ENCODE measurements at places on chromosomes 13 and 19.

GRCh38 chr13:47843005-47843404 is 158.1 kb downstream of the SUCLA2 start:
- no peak for DNase-seq

DNA sequence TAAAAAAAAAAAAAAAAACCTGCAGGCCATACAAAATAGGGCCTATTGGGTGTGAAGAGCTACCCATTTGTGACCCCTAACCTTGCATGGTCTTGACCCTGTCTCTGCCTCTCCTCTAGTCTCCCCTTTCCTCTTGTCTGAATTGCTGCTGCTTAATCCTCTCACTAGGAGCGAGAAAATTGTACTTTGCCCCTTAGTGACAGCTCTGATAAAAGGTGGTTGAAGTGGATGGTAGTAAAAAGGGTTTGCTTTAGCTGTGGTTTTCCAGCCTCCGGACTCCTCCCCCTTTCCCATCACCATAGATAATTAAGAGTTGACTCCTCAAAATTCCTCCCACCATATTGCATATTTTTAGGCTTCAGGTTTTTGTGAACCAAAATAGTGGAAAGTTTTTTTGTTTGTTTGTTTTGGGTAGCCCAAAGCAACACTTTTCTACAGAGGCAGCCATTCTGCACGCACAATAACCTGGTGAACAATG is 23.5 kb downstream of the ACTN4 start:
- DNase-seq, result no peak

DNA sequence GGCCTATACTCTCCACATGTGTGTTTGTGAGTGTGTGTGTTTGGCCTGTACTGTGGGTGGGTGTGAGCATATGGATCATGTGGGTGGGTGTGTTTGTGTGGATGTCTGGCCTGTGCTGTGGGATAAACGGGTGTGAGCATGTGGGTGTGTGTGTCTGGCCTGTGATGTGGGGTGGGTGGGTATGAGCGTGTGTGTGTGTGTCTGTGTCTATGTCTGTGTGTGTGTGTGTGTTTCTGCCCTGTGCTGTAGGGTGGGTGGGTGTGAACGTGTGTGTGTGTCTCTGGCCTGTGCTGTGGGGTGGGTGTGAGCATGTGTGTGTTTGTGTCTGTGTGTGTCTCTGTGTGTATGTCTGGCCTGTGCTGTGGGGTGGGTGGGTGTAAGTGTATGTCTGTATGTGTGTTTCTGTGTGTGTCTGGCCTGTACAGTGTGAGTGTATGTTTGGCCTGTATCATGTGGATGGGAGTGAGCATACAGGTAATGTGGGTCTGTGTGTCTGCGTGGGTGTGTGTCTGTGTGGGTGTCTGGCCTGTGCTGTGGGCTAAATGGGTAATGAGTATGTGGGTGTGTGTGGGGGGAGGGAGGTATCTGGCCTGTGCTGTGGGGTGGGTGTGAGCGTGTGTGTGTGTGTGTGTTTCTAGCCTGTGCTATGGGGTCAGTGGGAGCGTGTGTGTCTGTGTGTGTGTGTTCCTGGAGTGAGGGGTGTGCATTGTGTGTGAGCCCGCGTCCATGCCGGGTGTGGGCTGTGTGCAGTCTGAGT is 20.8 kb upstream of the KCTD15 start:
- DNase-seq, result no peak

GRCh38 chr13:30151388-30151787 is 156.0 kb downstream of the KATNAL1 start:
- DNase-seq, result no peak

DNA sequence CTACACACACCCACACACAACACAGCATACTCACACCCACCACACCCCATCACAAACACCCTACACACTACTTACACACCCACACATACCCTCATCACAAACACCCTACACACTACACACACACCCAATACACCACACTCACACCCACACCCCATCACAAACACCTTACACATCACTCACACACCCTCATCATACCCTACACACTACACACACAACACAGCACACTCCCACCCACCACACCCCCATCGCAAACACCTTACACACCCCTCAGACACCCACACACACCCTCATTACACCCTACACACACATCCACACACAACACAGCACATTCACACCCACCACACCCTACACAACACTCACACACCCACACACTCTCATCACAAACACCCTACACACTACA is 15.8 kb downstream of the PEPD start:
- no peak for DNase-seq

GRCh38 chr13:93771782-93772181 is 545.2 kb downstream of the GPC6 start:
- no peak for DNase-seq

DNA sequence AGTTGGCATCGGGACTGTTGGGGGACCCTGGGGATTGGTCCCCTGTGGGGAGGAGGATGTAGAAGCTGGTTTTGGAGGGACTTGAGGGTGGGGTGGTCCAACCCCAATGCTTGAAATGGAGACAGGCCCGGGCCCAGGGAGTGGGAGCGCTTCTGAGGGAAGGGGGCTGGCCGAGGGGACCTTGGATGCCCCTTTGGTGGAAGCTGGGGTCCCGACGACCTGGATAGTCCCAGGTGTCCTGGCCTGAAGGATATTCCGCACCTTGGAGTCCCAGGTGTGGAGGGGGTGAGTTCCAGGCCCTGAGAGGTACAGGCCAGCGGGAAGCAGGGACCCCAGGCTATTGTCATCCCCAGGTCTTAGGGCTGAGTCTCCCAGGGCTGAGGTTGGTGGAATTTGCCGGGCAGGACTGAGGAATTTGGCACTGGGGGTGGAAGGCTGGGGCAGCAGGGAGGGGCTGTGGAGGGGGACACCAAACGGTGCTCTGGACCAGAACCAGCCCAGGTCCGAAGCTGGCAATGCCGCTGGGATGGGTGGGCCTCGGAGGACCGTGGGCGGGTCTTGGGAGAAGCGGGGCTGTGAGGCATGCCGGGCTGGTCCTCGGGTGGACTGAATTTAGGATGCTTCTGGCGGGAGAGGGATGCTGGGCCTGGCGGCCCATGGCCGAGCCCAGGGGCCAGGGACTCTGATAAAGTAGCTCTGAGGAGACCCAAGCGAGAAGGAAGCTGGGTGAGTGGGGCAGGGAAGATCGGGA is 1.8 kb downstream of the HDGFL2 start:
- DNase-seq, result no peak

- DNase-seq, result no peak
Observed at GRCh38 chr13:64075543-64076271, 2660.1 kb upstream of the PCDH20 start.

- DNase-seq, result no peak
Observed at GRCh38 chr19:12727745-12728433, 4.2 kb upstream of the TNPO2 start.

DNA sequence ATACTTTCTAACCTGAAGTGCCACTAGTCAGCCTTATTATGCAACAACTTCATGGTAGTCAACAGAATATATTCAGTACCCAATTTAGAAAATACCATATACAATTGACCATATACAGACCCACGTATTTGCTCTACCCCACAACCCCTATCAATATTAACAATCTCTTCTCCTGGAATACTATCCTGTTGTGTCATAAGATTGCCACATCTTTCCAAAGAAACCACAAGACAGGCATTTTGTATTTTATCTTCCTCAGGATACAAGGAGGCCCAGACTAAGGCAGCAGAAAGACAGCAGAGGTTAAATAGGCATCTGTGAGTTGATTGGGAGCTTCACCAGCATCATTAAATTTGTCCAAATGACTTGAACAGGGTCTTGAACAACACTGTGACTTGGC is 4.5 kb downstream of the SPART start:
- DNase-seq, result no peak

DNA sequence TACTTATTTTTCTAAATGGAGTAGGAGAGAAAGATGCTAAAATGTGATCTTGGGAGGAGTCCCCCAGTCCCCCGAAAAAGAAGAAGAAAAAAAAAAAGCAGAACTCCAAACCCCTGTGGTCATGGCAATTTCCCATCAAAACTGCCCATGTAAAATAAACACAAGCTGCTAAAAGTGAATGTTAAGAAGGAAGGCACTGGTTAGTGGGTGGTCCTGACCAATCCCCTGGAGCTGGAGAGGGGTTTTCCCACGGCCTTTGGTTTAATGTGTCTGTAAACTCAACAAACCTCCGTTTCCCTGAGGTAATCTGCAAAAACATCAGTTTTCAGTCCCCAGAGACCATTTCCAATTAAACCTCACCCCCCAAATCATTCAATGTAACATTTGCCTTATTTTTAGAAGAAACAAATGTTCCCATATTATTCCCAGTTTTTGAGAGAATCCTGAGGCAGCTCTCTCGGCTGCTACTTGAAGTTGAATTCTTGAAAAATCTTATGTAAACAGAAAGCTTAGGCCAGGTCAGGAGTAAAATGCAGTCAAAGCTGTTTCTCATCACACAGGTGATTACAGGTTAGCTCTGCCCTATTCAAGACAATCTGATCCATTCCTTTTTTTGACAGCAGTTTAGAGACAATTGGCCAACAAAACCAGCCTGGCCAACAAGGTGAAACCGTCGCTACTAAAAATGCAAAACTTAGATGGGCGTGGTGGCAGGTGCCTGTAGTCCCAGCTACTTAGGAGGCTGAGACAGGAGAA is 17.0 kb downstream of the RAB3D start:
- no peak for DNase-seq

- DNase-seq, result no peak
Observed at GRCh38 chr19:944663-945241, 18.9 kb downstream of the ARID3A start.

GRCh38 chr13:106799781-106800335 is 231.9 kb upstream of the ARGLU1 start:
- no peak for DNase-seq

DNA sequence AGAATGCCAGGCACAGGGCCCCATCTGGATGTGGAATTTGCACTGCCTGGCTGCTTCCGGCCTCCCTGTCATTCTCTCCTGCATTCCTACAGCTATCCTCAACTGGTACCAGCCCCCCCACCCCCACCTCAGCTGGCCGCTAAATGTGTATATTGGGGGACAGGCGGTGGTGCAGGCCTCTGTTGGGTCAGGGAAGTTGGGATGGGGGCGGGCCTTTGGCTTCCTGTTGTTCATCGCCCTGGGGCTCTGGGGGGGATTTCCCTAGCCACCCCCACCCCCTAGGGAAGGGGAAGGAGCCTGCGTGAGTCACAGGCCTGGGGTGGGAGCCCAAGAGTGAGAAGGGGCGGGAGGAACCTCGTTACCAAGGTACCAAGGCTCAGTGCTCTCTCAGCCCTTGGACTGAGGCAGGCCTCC is 10.6 kb downstream of the POU2F2 start:
- DNase-seq, result peak; percentile 7

- no peak for DNase-seq
Observed at GRCh38 chr13:42946927-42947326, 45.1 kb downstream of the EPSTI1 start.

DNA sequence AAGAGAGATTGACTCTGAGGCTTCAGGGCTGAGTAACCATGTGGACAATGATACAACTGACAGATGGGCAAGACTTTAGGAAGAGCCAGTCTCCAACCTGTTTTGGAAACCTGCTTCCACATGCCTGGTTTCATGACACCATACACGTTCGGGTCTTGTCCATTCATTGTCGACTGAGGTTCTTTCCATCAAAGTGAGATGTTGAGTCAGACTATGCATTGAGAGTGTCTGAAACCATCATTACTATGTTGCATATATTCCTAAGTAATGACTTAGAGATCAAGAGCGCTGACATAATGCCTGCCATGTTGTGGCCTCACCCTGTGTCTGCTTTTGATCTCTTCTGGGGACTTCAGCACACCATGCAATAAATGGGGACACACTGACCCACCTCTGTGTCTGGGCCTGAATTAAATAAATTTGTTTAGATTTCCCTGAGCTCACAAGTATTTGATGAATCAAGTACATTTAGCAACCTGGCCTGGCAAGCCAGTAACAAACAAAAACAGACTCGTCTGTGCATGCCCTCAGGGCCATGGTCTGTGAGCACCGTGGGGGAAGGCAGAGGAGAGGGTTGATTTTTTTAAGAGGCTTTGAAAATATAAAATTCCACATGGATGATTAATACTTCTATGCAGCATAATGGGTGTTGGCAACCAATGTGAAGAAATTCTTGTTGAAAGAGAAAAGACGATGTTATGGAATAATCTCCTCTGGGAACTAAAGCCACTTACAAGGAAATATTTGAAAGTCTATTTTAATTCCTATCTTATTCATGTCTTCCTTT is 49.9 kb upstream of the UBAC2 start:
- no peak for DNase-seq

DNA sequence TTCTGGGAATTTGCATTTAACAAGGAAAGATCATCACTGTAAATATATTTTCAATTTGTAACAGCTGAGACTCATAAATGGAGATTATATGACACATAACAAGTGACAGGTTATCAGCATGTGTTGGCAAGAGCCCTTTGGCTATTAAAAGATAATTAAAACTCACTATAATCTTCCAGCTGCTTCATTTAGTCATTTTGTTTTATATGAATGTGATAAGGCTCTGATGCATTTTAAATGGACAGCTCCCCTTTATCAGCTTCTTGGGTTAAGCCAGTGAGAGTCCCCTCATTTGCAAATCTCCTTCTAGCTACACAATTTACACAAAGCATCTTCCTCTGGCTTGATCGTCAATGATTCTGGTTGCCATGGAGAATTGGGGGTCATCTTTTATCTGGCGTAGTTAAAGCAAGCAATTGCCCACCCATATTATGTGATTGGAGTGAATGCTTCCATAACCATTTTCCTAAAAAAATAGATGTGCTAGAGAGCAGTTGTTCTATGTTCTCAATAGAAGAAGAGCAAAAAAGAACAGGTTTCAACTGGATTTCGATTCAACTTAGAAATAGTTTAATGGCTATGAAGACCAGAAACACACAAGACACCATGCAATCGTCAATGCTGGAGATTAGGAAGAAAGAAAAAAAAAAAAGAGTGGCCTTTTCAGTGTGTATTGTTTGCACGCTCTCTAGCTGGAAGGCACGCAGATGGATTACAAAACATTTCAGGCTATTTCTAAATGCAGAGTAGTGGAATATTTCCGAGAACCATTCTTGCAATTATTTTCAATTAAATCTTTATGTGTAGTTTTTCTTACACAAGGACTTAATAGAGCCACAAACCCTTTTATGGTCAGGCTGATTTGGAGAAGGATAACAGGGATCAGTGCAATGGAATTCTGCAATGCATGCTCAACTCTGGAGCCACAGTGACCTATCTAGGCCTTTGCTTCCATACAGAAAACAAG is 27.4 kb downstream of the STARD13 start:
- no peak for DNase-seq

GRCh38 chr19:46976845-46977320 is 42.8 kb upstream of the NPAS1 start:
- no peak for DNase-seq

- DNase-seq, result no peak
Observed at GRCh38 chr13:98606296-98606695, 29.4 kb upstream of the STK24 start.

DNA sequence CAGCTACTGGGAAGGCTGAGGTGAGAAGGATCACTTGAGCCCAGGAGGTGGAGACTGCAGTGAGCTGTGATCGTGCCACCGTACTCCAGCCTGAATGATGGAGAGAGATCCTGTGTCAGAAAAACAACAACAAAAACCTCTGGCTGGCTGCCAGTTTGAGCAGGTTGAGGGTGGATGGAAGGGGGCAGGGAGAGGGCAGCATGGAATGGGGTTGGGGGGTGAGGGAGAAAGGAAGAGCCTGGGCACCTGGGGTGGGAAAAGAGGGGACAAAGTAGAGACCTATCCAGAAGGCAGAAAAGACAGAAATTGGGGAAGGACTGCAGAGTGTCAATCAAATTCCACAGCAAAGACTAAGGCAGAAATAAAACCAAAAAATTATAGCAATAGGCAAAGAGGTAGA is 4.7 kb downstream of the SLC1A5 start:
- DNase-seq, result no peak

GRCh38 chr13:94318418-94318817 is 161.1 kb downstream of the DCT start:
- no peak for DNase-seq

- no peak for DNase-seq
Observed at GRCh38 chr19:20503476-20503875, 62.1 kb downstream of the ZNF737 start.
